Epithelial cell of proximal tubule (primary cell): ENCODE measurements at places on chromosomes 7 and 10.
A peak's percentile ranks its signal among the peaks of the same experiment; 100 is the strongest.

DNA sequence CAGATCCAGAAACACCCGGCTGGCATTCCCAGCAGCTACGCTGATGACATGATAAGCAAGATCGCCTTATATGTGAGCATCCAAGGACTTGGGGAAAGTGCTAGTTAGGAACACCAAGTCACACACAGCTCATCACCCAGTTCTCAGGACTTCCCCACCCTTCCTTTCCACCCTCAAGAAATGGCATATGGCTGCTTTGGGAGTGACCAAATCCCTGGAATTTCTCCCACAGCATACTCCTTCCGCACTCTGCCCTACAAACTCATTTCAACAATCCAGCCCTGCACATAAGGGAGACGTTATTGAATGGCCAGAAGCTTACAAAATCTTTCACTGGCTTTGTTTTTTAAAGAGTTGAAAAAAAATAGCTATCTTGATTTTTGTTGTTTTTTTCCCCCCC is 4.2 kb downstream of the ITIH5 start:
- DNase-seq = no peak

- no peak for DNase-seq
Measured at GRCh38 chr7:147282204-147282603, 1165.6 kb downstream of the CNTNAP2 start.

DNA sequence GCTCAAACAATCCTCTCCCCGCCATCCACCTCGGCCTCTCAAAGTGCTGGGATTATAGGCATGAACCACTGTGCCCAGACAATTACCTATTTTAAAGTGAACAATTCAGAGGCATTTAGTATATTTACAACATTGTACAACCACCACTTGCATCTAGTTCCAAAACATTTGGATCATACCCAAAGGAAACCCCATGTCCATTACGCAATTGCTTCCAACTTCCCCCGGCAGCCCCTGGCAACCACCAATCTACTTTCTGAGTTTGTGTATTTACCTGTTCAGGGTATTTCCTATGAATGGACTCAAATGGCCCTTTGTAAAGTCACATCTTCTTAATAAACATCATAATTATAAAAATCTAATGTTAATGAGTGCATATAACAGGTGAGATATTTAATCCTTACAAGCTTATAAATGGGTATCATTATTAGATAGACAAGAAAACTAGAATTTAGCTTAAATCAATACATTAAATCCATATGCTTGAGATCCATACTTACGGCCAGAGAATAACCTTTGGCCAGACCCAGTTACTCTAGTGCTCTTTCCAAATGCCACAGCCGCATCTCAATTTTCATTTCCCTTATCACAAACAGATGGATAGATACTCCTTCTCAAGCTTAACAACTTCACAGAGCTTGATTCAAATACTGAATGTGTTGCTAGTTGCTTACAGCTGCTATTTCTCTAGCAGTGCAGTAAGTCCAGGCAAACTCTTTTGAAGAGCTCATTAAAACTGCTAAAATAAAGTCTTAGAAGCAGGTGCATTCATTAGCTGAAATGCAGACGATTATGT is 133.4 kb upstream of the MKLN1 start:
- no peak for DNase-seq

DNA sequence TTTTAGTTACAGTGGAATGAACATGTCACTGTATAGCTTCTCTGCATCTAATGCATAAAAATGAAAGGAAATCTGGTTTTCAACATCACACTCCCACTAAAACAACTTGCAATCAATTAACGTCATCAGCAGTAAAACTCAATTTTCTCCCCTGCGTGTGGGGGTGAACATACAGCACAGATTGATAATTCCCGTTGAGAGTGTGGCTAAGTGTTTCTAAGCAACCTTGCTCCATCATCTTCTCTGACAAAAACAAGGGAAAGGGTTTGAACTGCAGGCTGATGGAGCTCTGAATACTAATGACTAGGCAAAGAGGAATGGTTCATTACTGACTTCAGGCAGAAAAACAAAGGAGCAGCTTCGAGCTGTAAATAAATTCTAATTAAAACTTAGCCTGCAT is 238.3 kb downstream of the PARD3 start:
- DNase-seq = no peak

DNA sequence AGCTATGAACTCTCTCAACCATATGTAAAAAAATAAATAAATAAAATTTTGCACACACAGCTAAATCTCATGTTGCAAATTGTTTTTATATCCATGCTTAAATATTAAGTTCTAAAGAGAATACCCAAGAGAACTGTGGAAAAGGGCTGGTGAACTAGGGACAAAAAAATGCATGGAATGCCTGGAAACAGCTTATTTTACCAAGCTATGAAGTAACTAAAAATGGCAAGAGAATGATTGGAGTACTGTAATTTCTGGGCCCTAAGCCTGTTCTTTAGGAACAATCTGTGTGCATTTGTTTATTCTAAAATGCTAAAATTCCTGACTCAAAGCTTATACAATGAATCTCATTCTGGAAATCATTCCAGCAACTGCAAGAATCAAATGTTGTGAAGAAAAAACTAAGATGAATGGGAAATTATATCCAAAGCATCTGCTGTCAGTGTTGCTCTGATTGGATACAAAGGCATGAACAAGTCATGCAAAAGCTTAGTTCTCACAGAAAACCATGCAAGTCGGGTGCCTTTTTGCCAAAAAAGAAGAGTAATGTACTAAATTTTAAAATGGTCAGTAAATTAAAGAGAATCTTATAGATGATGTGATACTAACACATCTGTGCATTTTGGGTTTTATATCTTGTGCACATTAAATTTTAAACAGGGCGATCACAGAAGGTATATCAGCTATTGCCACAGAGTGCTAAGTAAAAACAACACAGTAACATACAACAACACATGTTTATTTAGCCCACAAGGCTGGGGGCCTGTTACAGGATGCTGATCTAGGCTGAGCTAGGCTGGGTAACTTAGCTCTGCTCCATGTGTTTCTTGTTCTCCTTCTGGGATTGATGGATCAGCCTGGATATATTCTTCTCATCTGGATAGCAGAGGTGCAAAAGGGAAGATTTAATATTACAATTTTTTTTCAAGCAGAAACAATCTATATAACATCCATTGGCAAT is 453.5 kb upstream of the SEMA3A start:
- DNase-seq = peak; percentile 37

DNA sequence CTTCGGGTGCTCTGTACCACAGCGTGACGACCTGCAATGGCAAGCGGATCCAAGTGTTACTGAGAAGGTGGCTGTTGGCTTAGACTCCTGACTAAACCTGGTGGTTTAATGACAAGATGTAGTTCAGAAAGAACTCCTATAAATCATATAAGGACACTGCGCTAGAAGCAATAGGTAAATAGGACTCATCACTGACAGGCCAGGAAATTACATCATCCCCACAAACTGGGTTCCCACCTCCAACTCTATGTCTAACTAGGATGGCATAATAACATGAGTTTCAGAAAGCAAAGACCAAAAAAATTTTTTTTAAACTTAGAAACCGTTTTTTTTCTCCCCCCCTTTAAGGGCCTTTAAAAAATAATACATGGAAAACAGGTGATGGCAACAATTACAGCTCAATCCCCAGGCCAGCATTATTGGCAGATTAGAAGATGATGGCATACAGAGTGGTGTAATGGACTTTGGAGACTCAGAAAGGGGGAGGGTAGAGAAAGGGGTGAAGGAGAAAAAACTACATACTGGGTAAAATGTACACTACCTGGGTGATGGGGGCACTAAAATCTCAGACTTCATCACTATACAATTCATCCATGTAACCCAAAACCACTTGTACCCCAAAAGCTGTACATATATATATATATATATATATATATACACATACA is 81.4 kb upstream of the FAM133B start:
- no peak for DNase-seq

- no peak for DNase-seq
Measured at GRCh38 chr7:157538735-157539134, 201.9 kb downstream of the DNAJB6 start.

- DNase-seq = no peak
Measured at GRCh38 chr10:369684-370448, 234.6 kb downstream of the ZMYND11 start.

GRCh38 chr7:102204212-102204611 is 82.5 kb upstream of the SH2B2 start:
- DNase-seq = no peak

GRCh38 chr7:124009321-124009720 is 23.5 kb downstream of the TMEM229A start:
- DNase-seq = no peak

GRCh38 chr7:44965937-44966730 is 12.7 kb downstream of the MYO1G start:
- DNase-seq = no peak

DNA sequence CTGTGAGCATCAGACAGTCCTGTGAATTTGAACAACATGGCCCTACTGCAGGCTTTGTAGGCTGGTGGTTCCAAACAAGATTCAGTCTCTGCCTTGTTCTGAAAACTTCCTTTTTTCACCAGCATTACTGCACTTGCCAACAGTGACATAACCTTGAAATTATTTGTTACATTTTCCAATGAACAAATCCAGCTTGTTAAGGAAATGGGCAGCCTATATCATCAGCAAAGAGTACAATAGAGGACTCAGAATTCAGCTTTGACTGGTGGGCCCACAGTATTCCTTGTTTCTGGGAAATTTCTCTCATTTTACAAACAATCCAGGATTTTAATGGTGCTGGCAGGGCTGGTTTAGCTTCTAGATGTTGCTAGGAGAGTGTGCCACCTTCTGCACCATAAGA is 703.7 kb upstream of the FZD8 start:
- DNase-seq = no peak

DNA sequence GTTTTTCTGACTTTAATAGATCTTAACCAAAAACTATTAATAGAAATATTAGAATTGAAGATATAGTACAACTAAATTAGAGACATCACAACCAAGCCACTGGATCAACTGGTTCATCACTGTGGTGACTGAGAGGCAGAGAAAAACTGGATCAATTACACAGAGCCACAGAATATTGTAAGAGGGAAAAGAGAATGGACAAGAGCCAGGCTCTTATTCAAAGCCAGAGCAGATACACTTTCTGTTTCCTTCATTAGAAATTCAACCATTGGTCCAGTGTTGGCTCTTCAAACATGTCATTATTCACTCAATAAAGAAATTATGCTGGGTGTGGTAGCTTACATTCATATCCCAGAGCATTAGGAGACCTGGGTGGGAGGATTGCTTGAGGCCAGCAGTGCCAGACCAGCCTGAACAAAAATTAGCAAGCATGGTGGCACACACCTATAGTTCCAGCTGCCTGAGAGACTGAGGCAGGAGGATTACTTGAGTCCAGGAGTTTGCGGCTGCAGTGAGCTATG is 295.1 kb downstream of the NEBL start:
- no peak for DNase-seq

GRCh38 chr7:77415823-77416620 is at the start of gene GSAP:
GSAP (minus strand) TSS chr7:77416349; CDS start chr7:77416321, 28 bp downstream.
- no peak for DNase-seq
